ENCODE measurements at places on chromosomes 1 and 21.

DNA sequence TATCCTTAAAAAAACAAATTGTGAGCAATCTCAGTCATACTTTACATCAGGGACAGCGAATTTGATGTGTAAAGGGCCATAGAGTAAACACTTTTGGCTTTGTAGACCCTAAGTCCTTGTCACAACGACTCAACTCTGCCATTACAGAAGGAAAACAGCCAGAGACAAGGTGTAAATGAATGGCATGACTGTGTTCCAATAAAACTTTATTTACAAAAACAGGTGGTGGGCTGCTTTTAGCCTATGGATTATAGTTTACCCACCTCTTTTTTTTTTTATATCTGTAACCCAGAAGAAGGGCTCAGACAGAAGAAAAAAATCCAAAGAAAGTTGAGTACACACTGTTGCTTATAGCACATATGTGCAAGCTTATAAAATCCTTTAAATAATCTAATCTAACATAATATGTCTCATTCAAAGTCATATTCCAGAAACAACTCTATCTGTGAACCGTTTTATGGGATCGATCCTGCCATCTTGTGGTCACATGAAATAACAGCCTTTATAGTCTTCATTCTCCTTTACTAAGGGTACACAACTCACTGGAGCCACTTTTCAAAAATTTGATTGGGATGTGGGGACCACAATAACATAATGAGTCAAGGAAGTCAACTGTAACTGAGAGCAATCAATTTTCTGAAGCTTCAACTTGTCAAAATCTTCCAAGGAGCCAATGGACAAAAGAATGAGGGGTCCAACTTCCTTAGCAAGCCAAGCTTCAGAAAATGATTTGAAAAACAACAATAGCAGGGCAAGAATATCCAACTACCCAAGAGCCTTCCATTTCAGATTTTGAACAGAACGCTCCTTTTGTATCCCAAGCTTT is 142.2 kb upstream of the KRTAP19-8 start:
- peak; percentile 21 for DNase-seq

DNA sequence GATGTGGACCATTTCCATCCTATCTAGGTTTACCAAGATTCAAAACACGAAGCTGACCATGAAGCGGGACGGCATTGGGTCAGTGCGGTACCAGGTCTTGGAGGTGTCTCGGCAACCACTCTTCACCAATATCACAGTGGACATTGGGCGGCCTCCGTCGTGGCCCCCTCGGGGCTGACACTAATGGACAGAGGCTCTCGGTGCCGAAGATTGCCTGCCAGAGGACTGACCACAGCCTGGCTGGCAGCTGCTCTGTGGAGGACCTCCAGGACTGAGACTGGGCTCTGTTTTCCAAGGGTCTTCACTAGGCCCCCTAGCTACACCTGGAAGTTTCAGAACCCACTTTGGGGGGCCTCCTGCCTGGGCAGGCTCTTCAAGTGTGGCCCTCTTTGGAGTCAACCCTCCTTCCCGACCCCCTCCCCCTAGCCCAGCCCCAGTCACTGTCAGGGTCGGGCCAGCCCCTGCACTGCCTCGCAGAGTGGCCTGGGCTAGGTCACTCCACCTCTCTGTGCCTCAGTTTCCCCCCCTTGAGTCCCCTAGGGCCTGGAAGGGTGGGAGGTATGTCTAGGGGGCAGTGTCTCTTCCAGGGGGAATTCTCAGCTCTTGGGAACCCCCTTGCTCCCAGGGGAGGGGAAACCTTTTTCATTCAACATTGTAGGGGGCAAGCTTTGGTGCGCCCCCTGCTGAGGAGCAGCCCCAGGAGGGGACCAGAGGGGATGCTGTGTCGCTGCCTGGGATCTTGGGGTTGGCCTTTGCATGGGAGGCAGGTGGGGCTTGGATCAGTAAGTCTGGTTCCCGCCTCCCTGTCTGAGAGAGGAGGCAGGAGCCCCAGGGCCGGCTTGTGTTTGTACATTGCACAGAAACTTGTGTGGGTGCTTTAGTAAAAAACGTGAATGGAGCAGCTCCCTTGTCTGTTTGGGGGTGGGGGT is 864 bp upstream of the CCDC24 start:
- DNase-seq: no peak

DNA sequence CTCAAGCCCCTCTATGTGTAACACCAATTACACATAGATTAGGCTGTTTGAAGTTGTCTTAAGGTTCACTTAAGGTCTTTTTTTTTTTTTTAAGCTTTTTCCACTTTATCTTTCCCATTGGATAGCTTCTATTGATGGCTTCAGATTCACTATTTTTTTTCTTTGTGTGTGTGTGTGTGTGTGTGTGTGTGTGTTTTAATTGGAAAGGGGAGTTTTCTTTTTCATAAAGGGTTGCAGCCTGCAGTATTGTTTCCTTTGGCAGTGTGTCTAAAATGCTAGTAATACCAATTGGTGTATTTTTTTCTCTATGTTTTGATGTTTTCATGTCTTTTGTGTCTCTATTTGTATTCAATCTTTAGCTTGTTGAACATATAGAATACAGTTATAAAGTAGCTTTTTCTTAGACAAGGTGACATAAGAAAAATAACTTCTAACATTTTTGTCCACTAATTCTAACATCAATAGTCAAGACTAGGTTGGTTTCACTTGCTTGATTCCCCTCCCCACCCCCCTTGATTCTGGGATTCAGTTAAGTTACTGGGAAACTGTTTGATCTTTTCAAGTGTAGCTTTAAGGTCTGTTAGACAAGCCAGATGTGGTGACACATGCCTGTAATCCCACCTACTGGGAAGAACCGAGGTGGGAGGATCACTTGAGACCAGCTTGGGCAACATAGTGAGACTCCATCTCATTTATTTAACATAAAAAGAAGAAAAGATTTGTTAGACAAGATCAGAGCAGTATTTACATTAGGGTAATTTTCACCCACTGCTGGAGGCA is 21.4 kb downstream of the PRRC2C start:
- no peak for DNase-seq

DNA sequence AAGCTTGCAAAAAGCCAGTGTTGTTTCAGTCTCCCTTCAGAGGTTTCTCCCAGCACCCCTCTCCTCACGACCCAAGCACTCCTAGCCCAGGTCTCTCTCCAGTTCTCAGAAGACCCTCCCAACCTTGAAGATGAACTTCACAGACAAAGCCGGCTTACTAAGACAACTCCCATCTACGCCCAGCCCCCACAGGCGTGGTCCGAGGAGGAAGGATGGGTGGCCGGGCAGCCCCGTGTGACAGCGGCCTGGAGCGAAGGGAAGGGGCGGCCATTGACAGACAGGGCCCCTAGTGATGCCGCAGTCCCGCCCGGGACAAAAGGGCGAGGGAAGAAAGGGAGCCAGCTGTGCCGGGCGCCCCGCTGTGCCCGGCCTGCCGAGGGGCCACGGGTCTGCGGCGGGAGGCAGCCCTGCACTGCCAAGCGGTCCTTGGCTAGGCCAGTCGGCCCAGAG is 6.9 kb downstream of the PAX7 start:
- DNase-seq: no peak

- peak; percentile 20 for DNase-seq
These were observed 6.2 kb downstream of the ILDR2 start for GRCh38 chr1:166969074-166969677.

DNA sequence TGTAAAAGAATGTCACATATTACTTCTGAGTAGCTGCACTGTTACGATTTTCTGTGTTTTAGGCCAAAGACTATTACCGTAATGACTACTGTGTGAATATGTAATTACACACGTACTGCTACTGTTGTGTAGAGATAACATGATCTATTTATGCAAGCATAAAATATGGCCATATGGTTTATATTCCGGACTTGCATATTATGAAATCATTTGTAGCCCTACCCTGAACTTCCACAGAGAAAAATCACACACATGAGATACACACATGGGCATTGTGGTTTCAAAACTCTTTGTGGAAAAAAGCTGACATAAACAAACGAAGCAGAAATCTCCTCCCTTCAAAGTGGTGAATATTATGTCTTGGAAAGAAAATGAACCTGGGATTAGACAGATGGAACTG is 373.0 kb upstream of the ADAMTS5 start:
- no peak for DNase-seq

GRCh38 chr1:210920258-210920657 is 213.7 kb downstream of the KCNH1 start:
- DNase-seq: no peak

DNA sequence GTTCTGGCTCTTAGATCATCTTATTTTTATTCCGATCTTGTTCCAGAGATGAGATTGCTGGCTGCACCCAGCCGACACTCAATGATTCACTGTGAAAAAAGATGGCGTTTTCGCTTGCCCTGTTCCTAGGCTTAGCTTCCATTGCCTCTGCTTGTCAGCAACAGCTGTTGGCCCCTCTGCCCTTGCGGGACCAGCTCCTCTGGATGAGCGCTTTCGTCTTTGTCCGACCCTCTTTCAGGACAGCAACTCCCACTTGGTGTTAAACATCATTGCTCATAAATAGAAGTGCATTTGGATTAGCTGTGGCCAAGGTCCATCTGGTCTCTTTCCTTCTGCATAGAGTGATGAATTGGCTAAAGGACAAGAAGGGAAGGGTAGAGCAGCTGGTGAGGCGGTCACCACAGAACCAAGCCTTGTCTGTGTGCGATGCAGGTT is 43.5 kb upstream of the SCCPDH start:
- DNase-seq: no peak

DNA sequence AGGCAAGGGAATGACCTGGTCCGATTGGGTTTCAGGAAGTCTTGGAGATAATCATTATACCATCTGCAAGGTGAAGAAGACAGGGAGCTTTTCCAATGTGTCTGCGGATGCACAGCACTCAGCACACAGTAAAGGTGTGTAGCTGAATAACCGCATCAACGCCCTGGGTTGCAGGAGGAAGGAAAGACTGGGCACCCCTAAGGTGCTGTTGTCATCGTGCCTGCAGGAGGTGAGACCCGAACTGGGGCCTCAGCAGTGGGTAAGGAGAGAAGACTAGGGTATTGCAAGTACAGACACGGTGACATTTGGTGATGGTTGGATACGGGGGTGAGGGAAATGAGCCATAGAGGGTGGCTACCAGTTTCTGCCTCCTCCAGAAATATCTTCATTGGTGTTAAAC is 1.1 kb upstream of the TRIM62 start:
- no peak for DNase-seq

- no peak for DNase-seq
These were observed 19.4 kb downstream of the COL6A1 start for GRCh38 chr21:46000731-46001641.

DNA sequence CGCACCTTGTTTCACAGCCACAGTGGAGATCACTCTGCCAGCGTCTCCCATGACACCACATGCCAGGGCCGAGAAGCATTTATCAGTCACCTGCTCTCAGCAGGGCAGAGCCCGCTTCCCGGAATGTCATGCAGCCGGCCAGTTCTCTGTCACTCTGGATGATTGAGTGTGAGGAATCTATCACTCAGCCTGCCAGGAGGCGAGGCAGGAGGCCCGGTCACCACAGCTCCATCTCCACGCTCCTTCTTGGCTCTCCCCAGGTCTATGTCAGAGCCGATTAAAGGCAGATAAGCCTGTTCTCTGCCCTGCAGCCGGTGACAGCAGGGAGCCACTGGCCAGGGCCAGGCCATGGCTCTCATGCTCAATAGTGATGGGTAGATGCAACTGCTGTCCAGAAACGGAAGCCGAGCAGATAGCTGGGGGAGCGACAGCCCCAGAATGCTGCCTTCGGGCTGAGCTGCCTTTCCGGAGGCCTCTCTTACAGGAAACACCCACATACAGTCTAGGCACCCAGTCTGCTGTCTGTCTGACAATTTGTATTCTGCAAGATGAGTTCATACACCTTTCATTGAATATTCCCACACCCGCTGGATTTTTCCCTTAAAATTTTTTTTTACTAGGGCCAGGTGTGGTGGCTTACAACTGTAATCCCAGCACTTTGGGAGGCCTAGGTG is 64.1 kb downstream of the ACTL8 start:
- DNase-seq: no peak

DNA sequence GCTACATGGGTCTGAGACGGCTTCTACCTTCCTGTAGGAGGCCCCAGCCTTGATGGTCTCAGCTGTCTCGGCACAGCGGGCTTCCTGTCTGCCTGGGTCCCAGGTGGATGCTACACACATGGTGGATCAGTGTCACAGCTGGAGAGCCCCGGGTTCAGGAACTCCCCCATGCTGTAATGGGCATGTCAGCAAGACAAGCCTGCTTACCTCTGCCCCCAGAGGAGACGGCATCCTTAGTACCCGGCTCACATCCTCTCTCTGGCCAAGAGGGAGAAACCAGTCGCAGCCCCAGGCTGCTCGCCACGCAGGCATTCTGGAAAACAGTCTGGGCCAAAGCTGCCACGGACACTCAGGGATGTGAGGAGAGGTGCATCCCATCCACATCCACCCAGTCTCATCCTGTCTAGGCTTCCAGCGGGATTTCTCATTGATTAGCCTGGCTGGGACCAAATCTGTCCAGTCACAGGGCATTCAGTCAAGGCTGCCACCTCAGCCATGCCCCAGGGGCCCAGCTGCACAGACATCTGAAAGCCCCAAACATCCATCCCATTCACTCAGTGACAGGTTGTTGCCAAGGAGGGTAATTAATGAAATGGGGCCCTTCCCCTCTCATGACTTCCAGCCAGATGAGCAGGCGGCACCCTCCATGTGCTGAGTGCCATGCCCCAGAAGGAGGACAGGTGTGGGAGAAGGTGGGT is 10.5 kb downstream of the SNAP47 start:
- DNase-seq: no peak

- DNase-seq: no peak
These were observed 57.9 kb upstream of the PDE9A start for GRCh38 chr21:42595283-42596187.

DNA sequence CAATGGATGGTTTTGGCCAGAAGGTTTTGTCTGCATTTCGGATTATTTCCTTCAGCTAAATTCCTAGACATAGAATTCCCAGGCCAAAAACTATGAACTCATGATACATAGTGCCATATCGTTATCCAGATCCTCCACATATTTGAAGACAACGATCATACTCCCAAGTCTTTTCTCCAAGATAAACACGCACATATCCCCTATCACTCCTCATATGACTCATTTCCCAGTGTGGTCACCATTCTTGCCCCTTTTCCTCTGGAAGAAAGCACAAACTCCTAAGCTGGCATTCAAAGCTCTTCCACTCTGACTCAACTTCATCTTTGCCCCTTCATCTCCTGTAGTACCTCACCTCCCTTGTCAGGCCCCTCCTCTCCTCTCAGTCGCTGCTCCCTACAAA is 277.6 kb downstream of the PLPP3 start:
- DNase-seq: no peak

DNA sequence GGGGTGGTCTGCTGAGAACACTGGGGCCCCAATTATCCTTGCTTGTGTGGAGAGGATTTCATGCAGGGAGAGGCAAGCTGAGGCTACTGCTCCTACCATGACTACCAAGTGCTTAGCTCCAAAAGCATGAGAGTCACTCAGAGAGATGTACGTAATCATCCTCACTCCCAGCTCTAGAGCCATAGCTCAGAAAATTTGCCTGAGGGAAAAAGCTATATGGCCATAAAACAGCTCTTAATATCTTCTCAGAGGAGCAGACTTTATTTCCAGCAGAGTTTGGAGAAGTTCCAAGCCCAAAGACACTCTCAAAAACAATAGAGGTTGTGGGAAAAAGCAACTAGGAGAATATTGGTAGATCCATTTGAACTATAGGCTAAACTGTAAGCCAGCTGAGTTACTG is 106.4 kb upstream of the PBX1 start:
- DNase-seq: no peak

All from B cell (primary cell).